ENCODE measurements at places on chromosomes 3 and 15.

- no peak for DNase-seq
These were observed 38.6 kb downstream of the IGF1R start for GRCh38 chr15:98686983-98687382.

GRCh38 chr15:67907184-67907723, 67.4 kb upstream of the RNU6-1 start:
- DNase-seq: no peak

DNA sequence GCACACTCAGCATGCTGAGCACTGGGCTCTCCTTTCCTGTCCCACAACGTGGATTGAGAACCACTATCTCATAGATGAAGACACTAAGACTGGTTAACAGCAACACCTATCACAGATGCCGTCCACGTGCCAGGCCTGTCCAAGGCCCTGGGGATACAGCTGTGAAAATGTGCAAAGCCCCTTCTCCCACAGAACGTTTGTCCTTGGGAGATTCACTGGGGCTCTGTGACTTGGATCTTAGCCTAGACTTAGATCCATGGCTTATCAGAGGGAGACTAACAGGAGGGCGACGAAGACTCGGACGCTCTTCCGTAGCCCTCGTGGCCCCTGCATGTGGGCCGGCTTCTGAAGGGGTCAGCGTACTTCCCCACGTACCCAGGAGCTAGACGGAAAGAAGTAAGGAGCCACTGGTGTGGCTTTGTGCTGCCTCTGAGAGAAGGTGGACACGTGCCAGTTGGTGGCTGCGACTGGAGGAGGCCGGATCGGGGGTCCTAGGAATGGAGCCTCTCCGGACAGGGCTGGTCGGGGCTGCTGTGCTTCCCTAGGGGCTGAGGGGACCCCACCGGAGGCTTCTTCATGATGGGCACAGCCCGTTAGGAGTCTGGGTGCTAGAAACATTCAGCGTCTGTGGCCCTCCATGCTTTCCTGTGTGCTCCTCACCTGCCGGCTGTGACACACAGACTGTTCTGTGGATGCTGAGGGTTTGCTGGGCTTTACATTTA, 964 bp downstream of the NRROS start:
- DNase-seq: no peak

GRCh38 chr3:128180913-128181312, 27.6 kb downstream of the EEFSEC start:
- DNase-seq: no peak

DNA sequence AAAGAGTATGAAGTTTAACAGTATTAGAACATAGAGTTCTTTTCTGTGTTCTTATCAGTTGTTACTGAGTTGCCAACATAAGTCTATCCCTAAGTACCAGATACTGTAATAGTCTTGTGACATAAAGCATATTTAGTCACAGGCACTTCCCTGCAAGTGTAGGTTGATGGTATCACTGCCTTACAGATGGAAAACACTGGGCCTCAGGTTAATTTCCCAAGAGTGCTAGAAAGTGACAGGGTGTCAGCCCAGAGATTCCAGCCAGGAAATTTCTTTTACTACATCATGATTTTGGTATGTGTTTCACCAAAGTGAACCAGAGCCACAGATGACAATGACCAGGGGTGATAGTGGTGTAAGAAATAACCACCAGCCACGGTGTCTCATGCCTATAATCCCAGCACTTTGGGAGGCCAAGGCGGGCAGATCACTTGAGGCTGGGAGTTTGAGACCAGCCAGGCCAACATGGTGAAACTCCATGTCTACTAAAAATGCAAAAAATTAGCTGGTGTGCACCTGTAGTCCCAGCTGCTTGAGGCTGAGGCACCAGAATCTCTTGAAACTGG, 3.2 kb downstream of the EIF1B start:
- no peak for DNase-seq

GRCh38 chr3:2141482-2141881, 42.8 kb downstream of the CNTN4 start:
- no peak for DNase-seq

- peak; percentile 3 for DNase-seq
These were observed 891 bp upstream of the DMXL2 start for GRCh38 chr15:51623386-51623938.

DNA sequence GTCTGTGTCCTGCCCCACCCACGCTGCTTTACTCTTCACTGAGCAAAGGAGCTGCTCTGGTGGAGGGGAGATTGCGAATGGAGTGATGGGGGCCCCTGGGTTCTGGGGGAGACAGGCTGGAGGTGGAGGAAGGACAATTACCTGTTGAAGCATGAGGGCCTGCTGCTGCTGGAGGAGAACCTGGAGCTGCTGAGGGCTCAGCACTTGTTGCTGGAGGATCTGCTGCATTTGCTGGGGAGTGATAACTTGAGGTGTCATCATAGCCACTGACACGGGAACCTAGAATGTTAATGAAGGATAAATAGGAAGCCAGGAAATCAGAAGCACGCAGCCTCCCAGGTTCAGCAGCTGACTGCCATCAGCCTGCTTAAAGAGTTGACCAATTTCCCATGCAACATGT, 530.0 kb downstream of the FOXP1 start:
- DNase-seq: no peak

DNA sequence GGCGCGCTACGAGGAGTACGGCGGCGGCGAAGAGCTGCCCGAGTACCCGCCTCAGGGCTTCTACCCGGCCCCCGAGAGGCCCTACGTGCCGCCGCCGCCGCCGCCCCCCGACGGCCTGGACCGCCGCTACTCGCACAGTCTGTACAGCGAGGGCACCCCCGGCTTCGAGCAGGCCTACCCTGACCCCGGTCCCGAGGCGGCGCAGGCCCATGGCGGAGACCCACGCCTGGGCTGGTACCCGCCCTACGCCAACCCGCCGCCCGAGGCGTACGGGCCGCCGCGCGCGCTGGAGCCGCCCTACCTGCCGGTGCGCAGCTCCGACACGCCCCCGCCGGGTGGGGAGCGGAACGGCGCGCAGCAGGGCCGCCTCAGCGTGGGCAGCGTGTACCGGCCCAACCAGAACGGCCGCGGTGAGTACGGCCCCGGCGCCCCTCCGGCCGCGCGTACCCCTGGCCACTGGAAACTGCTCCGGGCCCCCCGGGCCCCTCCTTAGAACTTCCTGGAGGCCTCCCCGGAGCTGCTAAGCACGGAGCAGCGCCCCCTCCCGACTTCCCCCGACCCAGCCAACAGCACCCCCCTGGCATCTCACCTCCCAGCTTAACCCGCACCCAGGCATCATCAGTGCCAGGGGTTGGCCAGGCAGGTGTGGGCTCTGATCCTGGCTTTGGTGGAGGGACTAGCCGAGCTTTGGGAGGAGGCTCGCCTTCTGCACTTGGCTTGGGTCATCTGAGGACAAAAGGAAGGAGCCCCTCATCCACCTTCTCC, 1.4 kb downstream of the LOXL1 start:
- DNase-seq: peak; percentile 61

DNA sequence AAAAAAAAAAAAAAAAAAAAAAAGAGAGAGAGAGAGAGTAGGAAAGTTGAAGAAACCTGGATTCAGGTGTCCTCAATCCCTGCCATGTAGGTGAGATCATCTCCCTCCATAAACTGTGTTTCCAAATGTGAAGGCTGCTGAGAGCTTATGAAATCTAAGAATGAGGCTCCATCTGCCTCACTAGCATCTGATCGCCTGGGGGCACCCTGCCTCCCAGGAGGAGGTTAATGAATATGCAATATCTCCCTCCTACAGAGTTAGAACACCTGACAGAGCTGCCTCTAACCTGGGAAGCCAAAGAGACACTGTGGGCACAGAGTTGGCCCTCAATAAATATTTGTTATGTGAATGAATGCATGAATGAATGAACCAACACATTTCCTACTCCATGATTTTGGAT, 23.8 kb upstream of the ZNF148 start:
- no peak for DNase-seq

- DNase-seq: no peak
These were observed 49.8 kb downstream of the GASK1A start for GRCh38 chr3:43028678-43029490.

- peak; percentile 82 for DNase-seq
These were observed 614.8 kb downstream of the DIPK2A start for GRCh38 chr3:144586382-144586781.

DNA sequence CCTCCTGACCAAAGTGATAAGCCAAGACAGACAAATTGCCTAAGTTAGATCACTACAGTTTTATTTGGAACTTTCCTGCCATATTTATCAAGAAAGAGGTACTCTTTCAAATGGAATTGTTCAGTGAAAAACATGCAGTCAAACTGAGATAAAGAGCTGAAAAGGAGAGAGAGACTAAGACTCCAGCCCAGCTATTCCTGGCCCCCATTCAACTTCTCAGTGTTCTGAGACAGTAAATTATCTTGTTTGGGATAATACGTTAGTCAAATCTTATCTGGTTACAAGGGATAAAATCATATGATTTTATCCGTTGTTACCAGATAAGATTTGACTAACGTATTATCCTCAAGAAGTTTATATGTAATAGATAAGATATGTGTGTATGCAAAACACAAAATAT, 67.6 kb upstream of the CMC1 start:
- no peak for DNase-seq

- DNase-seq: peak; percentile 50
These were observed 49.4 kb upstream of the FMN1 start for GRCh38 chr15:33243869-33244268.

DNA sequence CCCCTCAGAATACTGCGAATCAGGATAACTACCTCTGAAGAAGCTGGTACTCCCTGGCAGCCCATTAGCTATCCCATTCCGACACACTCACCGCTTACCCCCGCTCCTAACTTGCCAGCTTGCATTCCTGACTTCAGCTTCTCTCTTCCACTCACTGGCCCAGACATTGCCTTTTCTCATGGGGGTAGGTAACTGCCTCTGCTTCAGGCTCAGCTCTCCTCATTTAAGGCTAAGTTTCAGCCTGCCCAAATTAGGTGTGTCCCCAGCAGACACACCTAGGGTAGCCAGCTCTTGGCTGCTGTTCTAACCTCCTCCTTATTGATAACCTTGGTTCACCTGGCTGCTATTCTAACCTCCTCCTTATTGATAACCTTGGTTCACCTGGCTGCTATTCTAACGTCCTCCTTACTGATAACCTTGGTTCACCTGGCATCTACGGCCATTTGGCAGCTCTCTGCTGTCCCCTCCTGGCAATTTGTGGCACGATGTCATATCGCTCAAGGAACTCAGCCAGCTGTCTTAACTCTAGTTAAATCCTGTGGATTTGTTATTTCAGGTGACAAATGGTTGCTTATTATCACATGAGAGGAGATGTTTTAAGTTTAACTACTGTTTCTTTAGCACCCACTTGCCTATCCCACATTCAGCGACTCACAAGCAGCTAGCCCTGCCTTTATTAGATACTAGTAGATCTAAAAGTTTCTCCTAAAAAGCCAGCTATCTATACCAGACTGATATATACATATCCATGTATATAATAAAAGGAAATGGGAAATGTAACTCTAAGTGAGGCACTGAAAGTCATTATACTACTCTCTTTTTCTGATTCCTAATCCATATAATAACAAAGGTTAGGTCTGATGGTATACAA, 106.5 kb upstream of the ACP3 start:
- DNase-seq: no peak

DNA sequence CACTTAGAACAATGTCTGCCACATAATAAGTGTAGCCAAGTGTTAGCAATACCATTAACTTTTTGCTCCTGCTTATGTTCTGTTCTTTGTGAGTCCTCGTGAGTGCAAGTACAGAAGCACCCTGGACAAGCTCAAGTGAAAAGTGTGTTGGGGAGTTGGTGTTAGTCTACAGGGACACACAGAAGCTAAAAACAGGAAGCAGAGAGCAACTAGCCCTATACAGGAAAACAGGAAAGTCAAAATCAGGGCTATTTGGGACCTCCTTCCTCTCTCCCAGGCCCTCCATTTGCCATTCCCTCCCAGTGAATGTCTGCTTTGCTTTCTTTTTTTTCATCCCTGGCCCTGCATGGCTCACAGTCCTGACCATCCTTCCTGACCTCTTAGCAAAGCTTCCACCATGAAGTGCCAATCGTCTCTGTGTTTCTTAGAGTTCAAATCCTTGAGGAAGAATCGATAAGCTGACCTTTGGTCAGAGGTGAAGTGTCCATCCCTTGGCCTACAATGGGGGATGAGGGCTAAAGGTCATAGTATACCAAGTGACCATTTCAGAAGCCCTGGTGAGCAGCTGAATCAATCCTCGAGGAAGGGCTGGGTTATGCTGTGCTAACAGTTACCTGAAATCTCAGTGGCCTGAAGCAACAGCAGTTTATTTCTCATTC, 328.2 kb downstream of the SHQ1 start:
- DNase-seq: no peak

DNA sequence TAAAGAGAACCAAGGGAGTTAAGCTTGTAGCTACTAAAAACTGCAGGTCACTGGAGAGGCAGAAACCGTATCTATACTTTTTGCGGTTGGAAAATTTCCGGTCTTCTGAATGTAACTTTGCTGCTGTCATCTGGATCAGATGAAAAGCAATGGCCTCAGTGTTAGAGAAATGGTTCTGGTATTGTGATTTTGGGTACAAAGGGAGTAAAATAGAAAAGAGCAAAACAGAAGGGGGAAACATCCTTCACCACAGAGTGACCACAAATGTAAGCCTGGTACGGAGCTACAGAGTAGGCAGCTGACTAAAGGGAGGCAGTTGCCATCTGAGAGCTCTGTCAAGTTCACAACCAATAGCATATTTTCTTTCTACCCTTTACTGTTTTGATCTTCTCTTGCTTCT, 5.6 kb downstream of the CD96 start:
- DNase-seq: no peak

DNA sequence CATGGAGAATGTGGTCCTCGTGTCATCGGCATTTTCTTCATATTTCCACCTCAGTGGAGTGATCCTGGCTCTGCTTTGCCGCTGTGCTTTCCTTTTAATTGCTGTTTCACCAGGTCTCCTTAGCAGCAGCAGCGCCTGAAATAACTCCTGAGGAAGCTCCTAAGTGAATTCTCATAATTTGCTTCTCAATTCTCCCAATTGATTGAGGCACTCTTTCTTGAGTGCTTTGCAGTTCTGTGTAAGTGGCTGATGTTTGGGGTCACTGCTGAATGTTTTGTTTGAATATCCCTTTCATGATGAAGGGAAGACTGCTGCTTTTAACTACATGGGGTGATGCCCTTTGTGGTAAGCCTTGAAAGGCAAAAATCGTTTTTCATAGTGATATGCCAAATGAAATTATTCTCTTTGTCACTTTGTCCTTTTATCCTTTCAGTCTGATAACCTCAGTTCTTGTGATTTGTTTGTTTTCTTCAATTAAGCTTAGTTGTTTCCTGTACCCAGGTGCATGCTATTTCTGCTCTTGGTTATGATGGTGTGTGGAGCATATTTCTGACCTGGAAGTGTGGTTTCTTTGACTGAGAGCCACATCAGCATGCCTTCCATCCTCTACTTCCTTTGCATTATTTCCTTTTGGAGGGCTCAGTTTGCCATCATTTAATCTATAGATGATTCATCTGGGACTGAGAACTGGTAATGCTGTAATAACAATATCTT, 36.7 kb downstream of the HMG20A start:
- DNase-seq: no peak

GRCh38 chr15:97944724-97945123, 15.8 kb upstream of the ARRDC4 start:
- DNase-seq: no peak

- no peak for DNase-seq
These were observed 44.6 kb downstream of the SLC6A20 start for GRCh38 chr3:45751537-45752242.

All from fibroblast of skin of scalp (primary cell).